ENCODE measurements at places on chromosomes 1 and 21.

GRCh38 chr1:53271446-53272090 is 33.2 kb upstream of the MAGOH start:
- DNase-seq, result no peak

GRCh38 chr1:112542206-112542973 is 33.6 kb downstream of the WNT2B start:
- DNase-seq, result no peak

GRCh38 chr1:203173566-203173965 is 2.1 kb downstream of the MYBPH start:
- no peak for DNase-seq

DNA sequence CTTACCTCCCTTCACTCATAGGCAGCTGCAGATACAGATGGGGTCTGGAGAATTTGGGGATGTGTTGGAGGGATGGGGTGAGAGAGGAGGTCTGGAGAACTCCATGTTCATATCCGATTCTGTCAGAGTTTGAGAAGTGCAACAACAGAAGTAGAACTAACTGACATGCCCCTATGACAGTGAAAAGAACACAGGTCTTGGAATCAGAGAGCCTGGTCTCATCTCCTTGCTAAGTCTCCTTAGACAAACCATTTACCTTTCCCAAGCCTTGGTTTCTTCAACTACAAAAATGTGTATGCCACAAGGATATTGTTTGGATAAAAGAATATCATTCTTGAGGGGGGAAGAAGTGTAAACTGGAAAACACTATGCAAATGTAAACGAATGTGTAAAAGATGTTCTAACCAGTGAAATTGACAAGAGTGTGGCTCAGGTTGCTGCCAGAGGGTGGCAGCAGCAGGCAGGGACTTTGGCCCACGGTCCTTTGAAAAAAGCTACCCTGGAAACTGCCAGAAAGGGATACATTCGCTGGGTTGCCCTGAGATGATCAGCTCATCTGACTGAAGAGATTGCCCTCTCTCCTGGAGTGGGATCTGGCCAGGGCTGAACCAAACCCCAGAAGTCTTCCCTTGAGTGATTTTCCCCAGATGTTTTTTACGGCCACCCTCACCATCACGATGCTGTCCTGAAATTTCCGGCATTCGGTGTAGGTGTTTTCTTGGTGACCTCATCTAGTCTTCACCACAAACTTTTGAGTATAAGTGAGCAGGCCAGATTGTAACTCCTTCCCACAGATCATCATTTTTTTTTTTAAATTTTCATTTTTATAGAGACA is 17.0 kb upstream of the CD2 start:
- DNase-seq, result peak; percentile 48

- DNase-seq, result peak; percentile 73
These were observed 84.5 kb upstream of the BCL10 start for GRCh38 chr1:85360730-85361493.

DNA sequence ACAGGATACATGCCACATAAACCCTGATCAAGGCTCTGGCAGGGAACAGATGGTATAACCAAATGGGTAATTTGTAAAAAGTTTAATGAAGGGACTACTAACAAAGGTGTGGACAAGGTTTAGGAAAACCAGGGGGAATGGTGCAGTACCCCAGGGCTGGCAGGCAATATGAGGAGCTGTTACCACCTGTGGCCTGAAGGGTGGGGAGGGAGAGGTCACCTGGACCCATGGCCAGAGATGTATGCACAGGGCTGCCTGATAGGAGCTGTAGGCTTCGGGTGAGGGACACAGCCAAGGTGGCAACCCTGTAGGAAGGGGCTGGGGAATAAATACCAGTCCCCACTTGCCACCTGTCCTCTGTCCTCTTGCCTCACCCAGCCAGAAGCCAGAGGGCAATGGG is 51.4 kb upstream of the ID3 start:
- DNase-seq, result no peak

DNA sequence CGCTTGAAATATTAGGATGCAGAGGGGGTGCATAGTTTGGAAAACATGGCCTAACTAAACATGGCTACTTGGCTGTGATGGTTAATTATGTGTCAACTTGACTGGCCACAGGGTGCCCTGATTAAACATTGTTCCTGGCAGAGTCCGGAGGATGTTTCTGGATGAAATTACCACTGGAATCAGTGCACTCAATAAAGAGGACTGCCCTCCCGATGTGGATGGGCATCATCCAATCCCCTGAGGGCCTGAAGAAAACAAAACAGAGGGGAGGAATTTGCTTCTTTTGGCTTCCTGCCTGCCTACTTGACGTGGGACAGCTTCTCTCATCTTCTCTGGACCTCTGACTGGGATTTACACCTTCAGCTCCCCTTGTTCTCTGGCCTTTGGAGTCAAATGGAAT is 79.1 kb upstream of the KCNE2 start:
- no peak for DNase-seq

DNA sequence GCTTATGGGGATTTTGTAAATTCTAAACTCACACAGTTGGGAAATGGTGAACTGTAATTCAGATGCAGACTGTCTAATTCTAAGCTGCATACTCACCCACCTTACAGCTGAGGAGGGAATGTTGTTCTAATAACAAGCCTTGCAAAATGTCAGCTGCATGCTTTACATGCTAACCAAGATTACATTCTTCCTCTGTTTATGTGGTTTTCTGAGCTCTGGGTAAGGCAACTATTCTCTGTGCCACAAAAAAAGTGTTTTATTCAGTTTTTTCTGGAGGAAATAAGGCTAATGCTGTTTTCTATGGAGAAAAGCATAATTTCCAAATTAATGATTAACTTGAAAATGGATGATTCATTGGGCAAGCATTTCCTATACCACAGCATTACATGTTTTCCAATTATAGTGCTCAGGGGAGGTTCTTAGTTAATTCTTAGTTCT is 64.9 kb downstream of the RGS13 start:
- no peak for DNase-seq

DNA sequence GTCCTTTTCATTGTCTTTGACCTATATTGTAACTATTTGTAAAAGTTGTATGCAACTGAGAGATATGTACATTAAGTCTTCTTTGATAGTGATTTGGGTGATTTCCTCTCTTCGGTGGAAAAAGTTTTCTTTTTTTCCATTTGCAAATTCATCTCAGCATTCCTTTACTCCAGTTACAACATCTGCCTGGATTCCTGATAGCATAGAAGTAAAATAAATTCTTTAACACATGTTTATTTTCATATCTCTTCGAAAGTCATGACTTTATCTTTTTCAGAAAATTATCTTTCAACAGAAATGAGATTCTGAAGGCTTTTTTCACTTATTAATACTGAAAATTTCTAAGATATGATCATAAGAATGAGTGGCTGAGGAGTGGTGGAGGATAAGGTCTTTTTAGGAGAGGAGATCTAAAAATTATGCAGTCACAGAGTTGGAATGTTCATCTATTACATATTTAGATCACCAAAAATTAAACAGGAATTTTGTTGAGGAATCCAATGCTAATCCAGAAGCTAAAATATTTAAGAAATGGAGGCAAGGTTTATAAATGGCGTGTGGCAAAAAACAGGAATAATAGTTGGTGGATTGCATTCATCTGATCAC is 400.5 kb downstream of the KCNT2 start:
- DNase-seq, result no peak

DNA sequence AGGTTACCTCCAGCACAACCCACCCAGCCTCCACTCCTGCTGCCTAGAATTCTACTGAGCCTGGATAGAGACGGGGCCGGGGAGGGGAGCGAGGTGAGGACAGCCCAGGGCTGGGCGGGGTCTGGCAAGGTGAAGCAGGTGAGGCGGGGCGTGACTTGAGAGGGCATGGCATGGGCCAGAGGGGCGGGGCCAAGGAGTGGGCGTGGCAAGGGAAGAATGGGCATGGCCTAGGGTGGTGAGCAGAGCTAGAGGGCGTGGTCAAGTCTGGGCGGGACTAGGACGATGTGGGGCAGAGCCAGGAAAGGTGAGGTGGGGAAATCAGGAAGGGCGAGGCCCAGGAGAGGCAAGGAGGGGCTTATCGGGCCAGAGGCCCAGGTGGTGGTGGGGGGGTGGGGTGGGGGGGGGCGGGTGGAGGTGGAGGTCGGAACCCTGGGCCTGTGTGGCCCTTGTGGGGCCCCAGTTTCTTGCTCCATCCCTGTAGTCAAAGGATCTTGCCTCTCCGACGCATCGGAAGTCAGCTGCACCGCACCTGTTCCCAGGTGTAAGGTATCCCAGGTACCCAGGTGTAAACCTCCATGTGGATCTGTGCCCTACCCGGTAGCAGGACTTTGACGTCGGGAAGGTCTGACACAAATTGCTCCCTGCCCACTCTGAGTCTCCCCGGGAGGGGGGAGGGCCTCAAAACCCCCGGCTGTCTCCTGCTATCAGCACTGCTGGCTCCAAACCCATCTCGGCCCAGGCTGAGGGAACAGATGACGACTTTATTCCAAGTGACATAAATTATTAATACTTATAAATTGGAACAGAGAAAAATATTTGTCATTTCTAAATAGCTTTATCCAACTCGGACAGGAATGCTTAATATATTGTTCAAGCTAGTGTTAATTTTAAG is 32.9 kb upstream of the UTS2 start:
- no peak for DNase-seq

DNA sequence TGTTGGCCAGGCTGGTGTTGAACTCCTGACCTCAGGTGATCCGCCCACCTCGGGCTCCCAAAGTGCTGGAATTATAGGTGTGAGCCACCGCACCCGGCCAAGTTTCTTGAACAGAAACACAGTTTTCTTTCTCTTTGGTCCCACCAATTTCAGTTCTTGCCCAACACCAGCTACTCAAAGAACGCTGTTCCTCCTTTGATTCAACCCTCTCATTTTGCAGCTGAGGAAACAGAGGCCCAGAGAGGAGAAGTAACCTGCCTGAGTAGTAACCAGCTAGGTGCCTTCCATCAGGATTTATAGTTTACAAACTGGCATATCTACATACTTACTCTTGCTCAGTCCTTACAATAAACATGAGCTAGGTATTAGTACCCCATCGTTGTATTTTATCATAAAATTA is 119.9 kb downstream of the SYF2 start:
- DNase-seq, result no peak

DNA sequence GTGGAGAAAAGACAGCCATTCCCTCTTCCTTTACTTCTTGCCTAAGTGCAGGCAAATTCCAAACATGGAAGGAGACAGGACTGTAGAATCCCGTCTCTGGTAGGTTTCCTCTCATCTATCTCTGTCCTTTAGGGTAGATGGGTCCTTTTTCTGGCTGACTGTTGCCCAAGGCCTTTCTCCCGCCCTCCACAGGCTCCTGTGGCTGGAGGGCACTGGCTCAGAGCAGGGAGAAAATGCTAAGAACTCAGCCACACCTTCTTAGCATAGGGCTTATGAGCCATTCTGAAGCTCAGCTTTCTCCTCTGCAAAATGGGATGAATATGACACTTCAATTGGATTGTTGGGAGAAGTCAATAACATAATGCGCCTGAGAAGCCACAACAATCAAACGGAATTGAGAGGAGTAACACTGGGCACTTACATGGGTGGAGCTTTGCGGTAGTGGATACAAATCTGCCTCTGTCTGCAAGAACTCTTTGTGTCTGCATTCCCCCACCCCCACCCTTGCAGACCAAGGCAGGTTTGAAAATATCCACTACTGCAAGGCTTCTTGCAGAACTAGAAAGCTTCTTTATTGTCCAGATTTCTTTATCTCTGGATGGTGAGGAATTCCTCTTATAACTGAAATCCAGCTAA is 94.7 kb downstream of the CSMD2 start:
- DNase-seq, result no peak

DNA sequence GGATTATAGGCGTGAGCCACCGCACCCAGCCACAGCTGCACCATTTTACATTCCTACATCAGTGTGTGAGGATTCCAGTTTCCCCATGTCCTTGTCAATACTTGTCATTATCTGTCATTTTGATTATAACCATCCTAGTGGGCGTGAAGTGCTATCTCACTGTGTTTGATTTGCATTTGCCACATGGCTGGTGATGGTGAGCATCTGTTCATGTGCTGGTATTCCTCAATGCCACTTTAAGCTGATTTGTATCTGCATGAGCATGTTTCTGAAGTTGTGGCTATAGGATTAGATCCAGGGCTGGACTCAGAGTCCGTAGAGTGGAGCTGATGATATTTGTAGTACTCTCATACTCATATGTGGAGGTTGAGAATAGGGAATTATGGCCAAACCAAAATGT is 36.6 kb downstream of the SRRM1 start:
- DNase-seq, result no peak

- no peak for DNase-seq
These were observed 13.5 kb downstream of the FUCA1 start for GRCh38 chr1:23854568-23854967.

DNA sequence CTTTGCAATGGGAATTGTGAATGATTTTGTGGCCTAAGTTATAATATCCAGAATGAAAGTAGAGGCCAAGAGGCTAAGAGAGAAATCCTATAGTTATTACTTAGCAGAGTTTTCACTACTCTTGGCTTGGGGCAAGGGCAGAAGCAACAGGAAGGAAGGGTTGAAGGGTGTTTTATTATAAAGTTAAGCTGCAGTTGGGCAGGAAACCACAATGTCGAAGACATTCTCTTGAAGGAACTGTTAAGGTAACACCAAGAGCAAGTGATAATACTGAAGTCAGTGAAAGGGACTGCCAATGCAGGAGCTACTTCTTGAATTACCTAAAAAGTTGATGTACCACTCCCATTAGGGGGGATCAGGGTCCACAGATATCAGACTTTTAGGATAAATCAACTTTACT is 8.3 kb downstream of the XCL2 start:
- no peak for DNase-seq

DNA sequence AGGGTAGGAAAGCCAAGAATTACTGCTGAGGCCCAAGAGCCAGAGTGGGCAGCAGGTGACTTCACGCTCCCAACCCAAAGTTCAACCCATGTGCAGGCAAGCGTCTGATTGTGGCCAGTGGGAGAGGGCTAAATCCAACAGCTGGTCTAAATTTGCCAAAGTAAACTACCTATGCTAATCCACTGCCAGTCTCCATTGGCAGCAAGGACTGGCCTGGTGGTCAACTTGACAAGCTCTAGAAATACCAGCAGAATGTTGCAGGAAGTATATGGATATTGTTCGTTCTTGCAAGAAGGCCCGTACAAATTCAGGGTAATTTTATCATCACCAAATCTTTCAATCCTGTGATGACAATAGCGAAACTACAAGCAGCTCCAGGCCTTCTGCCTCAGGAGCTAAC is 1.5 kb downstream of the TMEM63A start:
- no peak for DNase-seq

GRCh38 chr1:199221371-199222150 is 582.7 kb downstream of the PTPRC start:
- DNase-seq, result no peak

DNA sequence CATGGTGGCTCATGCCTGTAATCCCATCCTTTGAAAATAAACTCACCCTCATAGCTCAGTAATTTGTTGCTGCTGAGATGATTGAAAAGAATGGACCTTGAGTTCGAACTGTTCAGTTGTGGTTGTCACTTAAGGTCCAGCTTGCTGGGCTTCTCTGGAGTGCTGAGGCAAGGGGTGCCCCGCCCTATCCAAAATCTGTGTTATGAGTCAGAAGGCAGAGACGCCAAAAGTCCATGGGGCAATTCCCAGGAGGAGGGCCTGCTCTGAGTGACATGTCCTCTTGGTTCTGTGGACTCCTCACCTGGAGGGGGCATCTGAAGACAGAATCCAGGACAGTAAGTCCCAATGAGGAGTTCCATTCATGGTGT is 64.8 kb downstream of the MYOM3 start:
- DNase-seq, result no peak

Measured in cerebellar cortex (tissue), 1 donor.